ENCODE measurements at places on chromosomes 13 and 19. TPM values are rescaled to one million over a fixed set of nuclear protein-coding genes. Genes with fewer than 3 reads are reported as not detected.

Gene SULT2A1
- polyA plus RNA-seq, result not detected

Gene BCL2L12
- 263 TPM for polyA plus RNA-seq

- no peak overlapping the region for H3K27ac ChIP-seq
Observed at GRCh38 chr13:113901642-113902041, 37.8 kb upstream of the GAS6 start.

DNA sequence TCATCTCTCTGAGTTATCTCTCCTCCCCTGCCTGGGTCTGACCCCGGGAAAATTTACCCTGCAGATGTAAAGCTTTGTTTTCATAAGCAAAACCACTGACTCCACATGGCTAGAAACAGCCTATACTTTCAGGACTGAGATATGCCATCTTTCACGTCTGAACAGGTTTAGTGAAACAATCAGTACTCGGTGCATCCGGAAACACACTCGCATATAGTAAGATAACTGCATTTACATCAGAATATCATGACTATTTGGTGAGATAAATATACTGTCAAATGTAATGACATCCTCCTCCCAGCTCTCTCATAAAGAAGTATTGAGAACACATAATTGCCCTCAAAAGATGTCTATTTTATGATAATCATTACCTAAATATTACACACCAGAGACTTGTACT is 172.8 kb downstream of the EFNB2 start:
- H3K27me3 ChIP-seq, result no peaks in the 10 kb centered on the region
- no peaks in the 10 kb centered on the region for H3K4me1 ChIP-seq
- no peaks in the 10 kb centered on the region for H3K36me3 ChIP-seq
- no peak overlapping the region for H3K27ac ChIP-seq
- no peak for DNase-seq
- no peak overlapping the region for H3K4me3 ChIP-seq

Gene RFPL4AL1
- polyA plus RNA-seq, result not detected

GRCh38 chr13:24683351-24683750 is 3.1 kb downstream of the ATP12A start:
- no peaks in the 10 kb centered on the region for H3K4me1 ChIP-seq
- H3K27me3 ChIP-seq, result peaks cover 26% of the 10 kb centered on the region
- H3K4me3 ChIP-seq, result no peak overlapping the region
- DNase-seq, result no peak
- no peak overlapping the region for H3K27ac ChIP-seq

DNA sequence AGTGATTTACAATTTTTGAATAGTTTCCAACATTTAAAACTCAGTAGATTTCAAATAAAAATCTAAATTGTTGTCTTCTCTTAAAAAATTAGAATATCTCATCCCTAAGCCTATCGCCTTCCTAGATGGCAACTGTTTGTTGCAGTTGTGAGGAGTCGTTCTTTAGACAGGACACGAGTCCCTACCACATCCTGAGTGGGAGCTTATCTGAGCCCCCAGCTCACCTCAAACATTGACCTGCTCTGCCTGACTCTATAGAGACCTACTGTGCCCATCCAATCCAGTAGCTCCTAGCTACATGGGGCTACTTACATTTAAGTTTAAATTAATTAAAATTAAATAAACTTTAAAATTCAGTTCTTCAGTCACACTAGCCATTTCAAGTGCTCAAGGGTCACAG is 434.7 kb downstream of the FOXO1 start:
- DNase-seq, result no peak
- H3K27me3 ChIP-seq, result no peaks in the 10 kb centered on the region
- H3K4me1 ChIP-seq, result no peaks in the 10 kb centered on the region
- no peak overlapping the region for H3K27ac ChIP-seq
- no peaks in the 10 kb centered on the region for H3K36me3 ChIP-seq
- H3K4me3 ChIP-seq, result no peak overlapping the region

Gene SYCN
- not detected for polyA plus RNA-seq

GRCh38 chr19:32105527-32106310 is 239.7 kb upstream of the ZNF507 start:
- no peaks in the 10 kb centered on the region for H3K36me3 ChIP-seq
- H3K4me3 ChIP-seq, result no peak overlapping the region
- H3K27me3 ChIP-seq, result peaks cover 21% of the 10 kb centered on the region
- no peaks in the 10 kb centered on the region for H3K4me1 ChIP-seq

- H3K4me3 ChIP-seq, result no peak overlapping the region
- no peaks in the 10 kb centered on the region for H3K27me3 ChIP-seq
- peaks cover 85% of the 10 kb centered on the region for H3K36me3 ChIP-seq
- H3K27ac ChIP-seq, result no peak overlapping the region
- no peak for DNase-seq
Observed at GRCh38 chr19:50030937-50031336, 5.1 kb downstream of the ZNF473 start.

Gene MISP3
- 5.6 TPM for polyA plus RNA-seq
